ENCODE measurements at places on chromosomes 1 and 21. TPM values are rescaled to one million over a fixed set of nuclear protein-coding genes. Genes with fewer than 3 reads are reported as not detected.
A peak's percentile ranks its signal among the peaks of the same experiment; 100 is the strongest.

Gene MIXL1
- not detected for total RNA-seq

Gene DMBX1
- not detected for total RNA-seq

Gene C1orf167
- total RNA-seq = not detected

- H3K27ac ChIP-seq = no peak overlapping the region
- no peak overlapping the region for H3K4me3 ChIP-seq
- H3K27me3 ChIP-seq = no peaks in the 10 kb centered on the region
- no peaks in the 10 kb centered on the region for H3K4me1 ChIP-seq
Measured at GRCh38 chr21:27451116-27451515, 484.2 kb upstream of the ADAMTS5 start.

Gene SYNC
- total RNA-seq = not detected

DNA sequence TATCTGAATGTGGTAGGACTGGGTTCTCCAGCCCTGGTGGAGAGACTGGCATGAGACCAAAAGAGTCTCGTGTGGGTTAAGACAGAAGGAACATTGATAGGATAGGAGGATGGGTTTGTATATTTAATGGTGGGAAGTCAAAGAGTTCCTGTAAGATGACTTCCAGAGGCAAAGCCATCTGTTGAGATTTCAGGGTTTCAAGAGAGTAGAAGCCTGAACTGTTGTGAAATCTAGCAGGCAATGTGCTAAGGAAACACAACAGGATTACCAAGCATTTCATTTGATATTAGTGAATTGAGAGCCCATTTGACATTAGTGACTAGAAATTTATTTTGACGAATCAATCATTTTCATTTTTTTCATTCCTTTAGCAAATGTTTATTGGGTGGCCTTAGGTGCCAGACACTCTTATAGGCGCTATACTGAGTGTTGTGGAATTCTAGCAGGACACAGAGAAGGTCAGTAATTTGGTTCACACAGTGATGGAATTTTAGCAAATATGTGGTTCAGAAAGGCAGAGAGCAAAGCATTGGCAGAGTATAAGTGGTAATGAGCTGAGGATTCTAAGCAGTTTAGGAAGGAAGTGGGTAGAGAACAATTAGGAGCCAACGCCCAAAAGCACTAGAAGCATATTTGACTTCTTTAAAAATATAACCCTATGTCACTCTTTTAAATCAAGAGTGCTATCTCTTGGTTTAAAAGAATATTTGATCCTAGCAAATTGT lies 149.3 kb downstream of the AK5 start:
- H3K27me3 ChIP-seq = no peaks in the 10 kb centered on the region
- no peak overlapping the region for H3K27ac ChIP-seq
- peaks cover 11% of the 10 kb centered on the region for H3K4me1 ChIP-seq
- no peak overlapping the region for H3K4me3 ChIP-seq
- peak; percentile 64 for DNase-seq

Gene SZT2
- 56.2 TPM for total RNA-seq

Gene VHLL
- total RNA-seq = 0.54 TPM

GRCh38 chr1:46670134-46670533 lies 1.5 kb upstream of the TEX38 start:
- H3K27ac ChIP-seq = no peak overlapping the region
- H3K4me1 ChIP-seq = peaks cover 25% of the 10 kb centered on the region
- peak; percentile 47 for DNase-seq
- peaks cover 10% of the 10 kb centered on the region for H3K36me3 ChIP-seq
- H3K27me3 ChIP-seq = no peaks in the 10 kb centered on the region

GRCh38 chr1:9009438-9010370 lies 16.5 kb downstream of the SLC2A7 start:
- peaks cover 5% of the 10 kb centered on the region for H3K27me3 ChIP-seq
- H3K4me3 ChIP-seq = no peak overlapping the region

All from activated CD4-positive, alpha-beta T cell treated with anti-CD3 and anti-CD28 coated beads, Interleukin-2, amount 10 ng/mL, durations not matched to agents 24 days and 14 days (primary cell).